ENCODE measurements at places on chromosomes 2 and 18. TPM values are rescaled to one million over a fixed set of nuclear protein-coding genes. Genes with fewer than 3 reads are reported as not detected.

SCN7A gene
- total RNA-seq, result not detected

TRIP12 gene
- 212 TPM for total RNA-seq

MREG gene
- total RNA-seq, result 1.5 TPM

RNMT gene
- 8.9 TPM for total RNA-seq

TRIM54 gene
- total RNA-seq, result not detected

MAP3K19 gene
- not detected for total RNA-seq

FAP gene
- total RNA-seq, result 182 TPM

RNASEH1 gene
- 34.1 TPM for total RNA-seq

HOXD10 gene
- not detected for total RNA-seq

SPC25 gene
- total RNA-seq, result not detected

KCNJ3 gene
- not detected for total RNA-seq

RAB31 gene
- total RNA-seq, result 72.1 TPM

AGXT gene
- total RNA-seq, result not detected

IGFBP2 gene
- total RNA-seq, result 195 TPM

RSAD2 gene
- 0.82 TPM for total RNA-seq

ATP6V1B1 gene
- 0.94 TPM for total RNA-seq

GRB14 gene
- 7.5 TPM for total RNA-seq

ARHGEF4 gene
- total RNA-seq, result 0.90 TPM

TMEM178A gene
- total RNA-seq, result 3.5 TPM

ANKRD36 gene
- 22.9 TPM for total RNA-seq

ZNG1B gene
- 144 TPM for total RNA-seq

CIB4 gene
- not detected for total RNA-seq

EML6 gene
- 0.75 TPM for total RNA-seq

TMEM198 gene
- total RNA-seq, result 1.3 TPM

ASXL3 gene
- 1.8 TPM for total RNA-seq

EVX2 gene
- total RNA-seq, result not detected

TEX44 gene
- not detected for total RNA-seq

CABYR gene
- total RNA-seq, result 2.0 TPM

IL1RL1 gene
- total RNA-seq, result 2.0 TPM

PCARE gene
- not detected for total RNA-seq

KLF7 gene
- total RNA-seq, result 10.8 TPM

GPATCH11 gene
- 5.0 TPM for total RNA-seq

FOXD4L1 gene
- 0.12 TPM for total RNA-seq

PMAIP1 gene
- total RNA-seq, result 1.4 TPM

GKN2 gene
- total RNA-seq, result not detected

STPG4 gene
- total RNA-seq, result 0.23 TPM

OXER1 gene
- under 0.01 TPM for total RNA-seq

BMP10 gene
- total RNA-seq, result not detected

CCDC178 gene
- total RNA-seq, result not detected

CCDC74A gene
- 13.8 TPM for total RNA-seq

SLC4A5 gene
- not detected for total RNA-seq

SPRED2 gene
- total RNA-seq, result 4.6 TPM

RALB gene
- total RNA-seq, result 75.2 TPM

SCYGR1 gene
- not detected for total RNA-seq

OTOF gene
- total RNA-seq, result under 0.01 TPM

CNGA3 gene
- under 0.01 TPM for total RNA-seq

STK17B gene
- total RNA-seq, result 64.3 TPM

ERICH2 gene
- total RNA-seq, result not detected

SERPINB10 gene
- total RNA-seq, result not detected

INHA gene
- total RNA-seq, result under 0.01 TPM

STARD6 gene
- total RNA-seq, result not detected

HMSD gene
- not detected for total RNA-seq

ERFE gene
- 0.82 TPM for total RNA-seq

FAM228A gene
- total RNA-seq, result 2.3 TPM

Data from smooth muscle cell of the coronary artery (primary cell).